Skeletal muscle cell (primary cell): ENCODE measurements at places on chromosomes 12 and 14.

DNA sequence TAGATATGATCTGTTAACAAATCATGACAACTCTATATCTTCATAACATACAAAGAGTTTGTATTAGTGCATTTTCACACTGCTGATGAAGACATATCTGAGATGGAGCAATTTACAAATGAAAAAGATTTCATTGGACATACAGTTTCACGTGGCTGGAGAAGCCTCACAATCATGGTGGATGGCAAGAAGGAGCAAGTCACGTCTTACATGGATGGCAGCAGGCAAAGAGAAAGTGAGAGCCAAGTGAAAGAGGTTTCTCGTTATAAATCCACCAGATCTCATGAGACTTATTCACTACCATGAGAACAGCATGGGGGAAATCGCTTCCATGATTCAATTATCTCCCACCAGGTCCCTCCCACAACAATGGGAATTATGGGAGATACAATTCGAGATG is 157.6 kb downstream of the DUSP6 start:
- no peak for DNase-seq

DNA sequence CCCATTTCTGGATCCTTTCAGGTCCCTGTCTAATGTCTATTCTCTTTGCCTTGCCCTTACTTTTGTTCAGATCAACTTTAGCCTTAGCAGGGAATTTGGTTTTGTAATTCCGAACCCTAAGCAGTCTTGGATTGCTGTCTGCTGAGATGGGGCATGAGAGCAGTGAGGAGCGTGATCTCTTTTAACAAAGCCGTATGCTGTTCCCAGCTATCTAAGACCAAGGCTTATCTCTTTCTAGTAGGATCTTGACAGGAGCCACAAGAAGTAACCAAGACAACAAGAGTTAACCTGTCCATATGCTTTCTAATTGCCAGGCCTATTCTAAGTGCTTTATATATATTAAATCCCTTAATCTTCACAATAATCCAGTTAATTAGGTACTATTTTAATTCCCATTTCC is 4.5 kb upstream of the DHRS7 start:
- DNase-seq, result no peak

DNA sequence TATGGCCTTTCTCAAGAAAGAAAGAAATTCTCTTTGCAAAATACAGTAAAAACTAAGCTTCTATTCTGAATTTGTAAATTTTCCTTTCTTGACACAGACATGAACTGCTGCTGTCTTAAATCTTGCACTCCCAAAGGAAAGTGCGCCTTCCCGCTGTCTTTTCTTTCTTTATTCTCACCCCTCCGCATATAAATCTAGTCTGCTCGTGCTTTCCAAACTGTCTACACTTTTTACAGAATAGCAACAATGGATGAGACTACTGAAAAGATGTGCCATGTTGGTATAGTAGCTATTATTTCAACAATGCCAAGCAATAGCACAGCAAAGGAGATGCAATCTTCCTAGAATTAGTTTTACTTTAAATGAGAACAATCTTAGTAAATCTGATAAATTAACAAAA is 328.8 kb upstream of the PDE3A start:
- DNase-seq, result no peak

DNA sequence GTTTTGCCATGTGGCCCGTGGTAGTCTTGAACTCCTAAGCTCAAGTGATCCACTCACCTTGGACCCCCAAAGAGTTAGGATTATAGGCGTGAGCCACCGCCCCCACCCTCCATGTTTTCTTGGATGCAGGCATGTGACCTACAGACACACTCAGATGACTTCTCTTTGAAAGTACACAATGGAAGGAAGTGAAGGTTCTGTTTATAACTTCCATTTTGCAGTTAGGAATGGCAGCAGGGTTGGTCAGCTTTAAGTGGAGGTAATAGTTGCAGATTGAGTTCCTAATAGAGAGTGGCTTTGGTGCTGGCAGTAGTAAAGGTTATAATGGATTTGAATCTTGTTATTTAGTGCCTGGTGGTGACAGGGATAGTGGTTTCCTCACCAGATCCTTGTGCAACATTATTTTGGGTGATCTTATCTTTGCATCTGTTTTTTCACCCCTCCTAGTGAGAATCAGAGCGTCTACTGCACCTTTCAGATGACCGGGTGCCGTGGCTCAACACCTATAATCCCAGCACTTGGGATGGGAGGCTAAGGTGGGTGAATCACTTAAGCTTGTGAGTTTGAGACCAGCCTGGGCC is 15.3 kb downstream of the LARP4 start:
- DNase-seq, result no peak

DNA sequence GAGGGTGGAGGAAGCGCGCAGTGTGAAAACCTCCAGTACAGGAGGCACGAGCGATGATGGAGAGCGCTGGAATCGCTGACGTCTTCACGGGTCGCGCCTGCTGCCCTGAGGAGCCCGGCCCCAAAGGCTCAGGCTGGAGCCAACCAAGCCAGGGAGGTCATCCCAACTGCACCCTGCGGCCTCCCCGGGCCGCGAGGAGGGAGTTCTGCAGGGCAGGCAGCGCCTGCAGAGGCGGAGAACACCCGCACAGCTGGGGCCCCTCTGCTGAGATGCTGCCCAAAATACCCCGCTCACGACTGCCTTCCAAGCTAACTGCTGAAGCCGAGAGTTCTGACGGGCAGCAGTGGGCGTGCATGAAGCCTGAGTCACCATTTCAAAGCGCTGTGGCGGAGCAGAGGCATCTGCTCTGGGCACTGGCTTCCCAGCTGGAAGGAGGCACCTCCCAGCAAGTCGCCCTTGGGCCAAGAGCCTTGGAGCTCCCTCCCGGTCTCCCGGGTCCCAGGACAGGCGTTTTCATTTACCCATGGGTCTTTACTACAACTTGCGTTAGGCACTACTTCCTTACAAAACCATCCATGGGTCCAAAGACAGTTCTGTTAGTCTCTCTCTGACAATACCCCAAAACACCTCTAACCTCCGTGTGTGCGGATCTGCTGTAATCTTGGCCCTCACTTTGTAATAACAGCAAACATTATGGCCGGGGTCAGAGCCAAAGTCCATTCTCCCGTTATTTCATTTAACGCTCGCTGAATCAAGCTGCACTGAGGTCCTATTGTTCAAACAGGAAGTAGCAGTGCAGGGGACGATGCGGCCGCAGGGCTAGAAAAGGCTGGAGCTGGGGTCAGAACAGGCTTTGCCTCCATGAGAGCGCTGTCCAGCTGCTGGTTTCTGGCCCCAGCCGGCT is 60.1 kb upstream of the RIMBP2 start:
- DNase-seq, result peak; percentile 75

DNA sequence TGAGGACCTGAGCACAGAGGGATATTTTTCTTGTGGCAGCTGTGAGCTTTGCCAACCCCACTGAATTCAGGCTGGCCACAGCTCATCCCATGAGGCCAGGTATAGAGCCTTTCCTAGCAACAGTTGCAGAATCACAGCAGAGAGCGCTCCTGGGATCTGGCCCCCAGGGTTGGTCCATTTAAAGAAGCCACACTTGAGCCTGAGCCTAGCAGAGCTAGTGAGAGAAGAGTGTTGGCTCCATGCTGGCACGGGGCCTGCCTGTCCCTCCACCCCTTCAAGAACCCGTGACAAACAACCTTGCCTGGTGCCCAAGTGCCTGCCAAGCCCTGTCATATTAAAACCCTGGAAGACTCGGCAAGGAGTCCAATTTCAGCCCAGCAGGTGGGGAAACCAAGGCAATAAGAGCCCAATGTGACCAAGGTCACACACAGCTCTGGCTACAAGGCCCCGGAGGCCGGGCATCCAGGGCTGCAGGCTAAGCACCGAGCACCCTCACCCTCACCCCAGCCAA is 91.6 kb downstream of the LRRC74A start:
- no peak for DNase-seq

GRCh38 chr14:51283402-51284085 is 43.5 kb downstream of the TMX1 start:
- DNase-seq, result peak; percentile 69

DNA sequence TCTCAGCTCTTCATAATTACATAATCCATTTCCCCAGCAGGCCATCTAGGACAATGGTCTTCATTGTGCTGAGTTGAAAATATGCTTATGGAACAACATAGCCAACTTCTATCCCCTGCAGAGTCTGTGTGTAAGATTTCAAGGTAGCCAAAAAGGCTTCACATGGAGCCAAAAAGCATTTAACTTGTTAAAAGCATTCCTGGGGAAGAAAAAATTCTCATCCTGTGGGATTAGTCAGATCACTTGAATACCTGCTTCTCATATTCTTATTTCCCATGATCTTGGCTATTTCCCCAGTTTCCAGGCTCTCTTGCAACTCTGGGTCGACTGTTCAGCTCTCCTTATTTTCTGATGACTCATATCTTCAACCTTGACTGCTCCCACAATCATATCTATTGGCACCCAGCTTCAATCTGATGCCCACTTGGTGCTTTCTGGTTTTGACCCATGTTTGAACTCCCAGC is 178.9 kb downstream of the KLHL28 start:
- peak; percentile 17 for DNase-seq

DNA sequence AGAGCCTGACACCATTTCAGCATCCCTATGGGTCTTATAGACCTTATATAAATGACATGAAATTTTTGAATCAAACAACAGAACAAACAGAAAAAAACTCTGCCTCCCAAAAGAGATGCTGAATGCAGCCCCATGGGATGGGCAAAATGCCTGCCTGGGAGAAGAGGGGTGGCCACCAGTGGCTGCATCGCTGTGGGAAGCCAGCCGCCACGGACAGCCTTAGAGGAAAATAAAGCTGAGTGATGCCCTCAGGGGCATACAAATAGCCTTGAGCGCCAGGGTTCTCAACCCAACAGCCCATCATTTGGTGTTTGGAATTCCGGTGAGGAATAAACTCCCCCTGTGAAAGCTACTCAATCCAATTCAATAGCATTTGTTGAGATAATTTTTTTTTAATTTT is 22.9 kb downstream of the SYNE3 start:
- DNase-seq, result no peak

DNA sequence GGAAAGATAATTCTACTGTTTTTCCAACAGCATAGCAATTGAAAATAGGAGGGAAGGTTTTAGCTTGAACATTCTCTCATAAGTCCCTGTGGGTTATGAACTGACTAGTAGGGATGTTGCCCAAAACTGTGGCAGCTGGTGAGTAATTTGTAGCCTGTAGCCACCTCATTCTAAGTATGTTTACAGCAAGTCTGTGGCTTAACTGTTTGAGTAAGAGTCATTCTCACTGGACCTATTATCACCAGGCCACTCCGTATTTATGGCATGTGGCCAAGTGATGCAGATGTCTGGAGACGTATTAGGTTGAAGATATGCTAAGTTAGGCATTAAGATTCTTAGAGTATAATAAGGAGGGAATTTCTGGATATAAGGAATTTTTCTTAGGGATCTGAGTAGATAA is 458.3 kb downstream of the ETNK1 start:
- peak; percentile 93 for DNase-seq

- DNase-seq, result no peak
Observed at GRCh38 chr14:73392329-73393257, 65.8 kb downstream of the NUMB start.

GRCh38 chr14:88599761-88600439 is 37.1 kb downstream of the ZC3H14 start:
- no peak for DNase-seq

DNA sequence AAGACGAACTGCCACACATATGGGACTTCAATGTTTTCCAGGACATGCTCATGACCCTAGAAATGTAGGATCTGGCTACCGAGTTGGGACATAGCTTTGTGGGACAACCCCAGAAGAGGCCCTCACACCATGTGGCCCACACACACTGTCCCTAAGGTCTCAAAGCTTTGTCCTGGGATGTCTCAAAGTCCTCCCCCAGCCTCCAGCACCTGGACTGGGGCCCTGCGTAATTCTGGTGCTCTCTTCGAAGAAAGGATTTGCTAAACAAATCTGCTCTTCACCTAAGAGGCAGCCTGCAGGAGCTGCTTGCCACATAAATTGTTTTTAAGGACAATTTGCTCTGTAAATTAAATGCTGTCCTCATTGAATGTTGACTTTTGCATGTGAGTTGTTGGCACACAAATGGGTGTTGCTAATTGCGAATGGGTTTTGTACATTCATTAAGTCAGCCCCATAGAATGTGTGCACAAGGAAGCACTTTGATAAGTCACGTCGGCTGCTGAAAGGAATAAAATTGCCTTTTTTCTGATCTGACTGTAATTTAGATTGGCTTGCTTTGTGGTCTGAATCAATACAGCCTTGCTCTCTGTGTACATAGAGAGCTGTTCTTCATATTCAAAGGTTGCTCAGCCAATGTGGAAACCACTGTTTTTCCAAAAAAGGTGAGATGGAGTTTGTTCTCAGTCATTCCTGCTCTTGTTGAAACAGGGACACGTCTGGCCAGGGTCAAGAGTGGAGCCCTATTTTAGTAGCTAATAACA is 161.6 kb upstream of the PWP1 start:
- DNase-seq, result no peak

- peak; percentile 54 for DNase-seq
Observed at GRCh38 chr14:33932576-33933345, 18.1 kb downstream of the EGLN3 start.

DNA sequence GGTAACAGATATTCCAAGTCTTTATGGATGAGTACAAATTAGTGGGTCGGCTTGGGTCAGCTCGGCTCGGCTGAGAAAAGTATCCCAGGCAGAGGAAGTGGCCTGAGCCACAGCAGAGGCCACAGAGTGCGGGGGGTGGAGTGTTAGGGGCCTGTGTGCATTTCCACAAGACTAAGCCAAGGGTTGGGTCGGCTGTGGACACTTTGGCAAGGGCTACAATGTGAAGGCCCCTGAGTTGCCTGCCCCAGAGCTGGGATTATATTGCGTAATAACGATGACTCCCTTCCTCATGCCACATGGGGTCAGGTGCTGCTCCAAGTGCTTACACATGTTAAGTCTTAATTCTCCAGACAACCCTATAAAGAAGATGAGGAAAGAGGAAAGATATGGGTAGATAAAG is 11.4 kb downstream of the EVL start:
- DNase-seq, result peak; percentile 72

- DNase-seq, result peak; percentile 76
Observed at GRCh38 chr14:42869681-42870080, 1263.0 kb downstream of the LRFN5 start.

DNA sequence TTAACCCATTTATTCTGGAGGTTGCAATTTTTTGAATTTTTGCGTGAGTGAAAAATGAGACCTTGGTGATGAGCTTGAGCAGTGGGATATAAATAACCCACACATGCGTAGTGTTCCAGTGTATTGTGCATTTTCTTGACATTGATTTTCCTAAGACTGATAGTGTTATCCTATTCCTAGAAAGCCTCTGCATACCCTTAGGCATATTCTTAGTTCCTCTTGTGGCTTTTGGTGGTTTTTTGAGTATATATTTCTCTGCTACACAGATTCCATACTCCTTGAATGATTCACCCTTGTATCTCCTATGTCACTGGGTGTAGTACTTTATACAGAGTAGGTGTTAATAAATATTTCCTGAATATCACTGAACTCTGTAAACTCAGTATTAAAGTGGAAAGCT is 363.4 kb upstream of the PDE3A start:
- DNase-seq, result no peak

DNA sequence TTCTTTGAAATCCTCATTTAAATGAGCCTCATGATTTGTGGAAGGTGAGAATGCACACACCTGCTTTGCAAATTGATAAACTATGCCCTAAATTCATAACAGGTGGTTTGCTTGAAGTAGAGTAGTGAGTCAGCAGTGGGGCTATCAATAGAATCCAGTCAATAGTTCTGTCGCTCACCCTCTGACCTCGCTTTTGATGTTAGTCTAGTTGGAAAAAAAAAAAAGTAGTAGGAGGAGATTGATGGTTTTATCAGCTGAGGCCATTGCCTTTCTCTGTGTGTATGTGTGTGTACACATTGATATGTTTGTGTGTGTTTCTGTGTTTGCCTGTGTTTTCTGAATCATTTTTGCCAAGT is 267.3 kb downstream of the SNAPC1 start:
- DNase-seq, result no peak

GRCh38 chr12:83630526-83630925 is 943.8 kb downstream of the TMTC2 start:
- no peak for DNase-seq

GRCh38 chr14:22420598-22421186 is 168.3 kb downstream of the DAD1 start:
- DNase-seq, result no peak
